Peyer's patch (tissue), 4 donors: ENCODE measurements at places on chromosomes 13 and 19.

DNA sequence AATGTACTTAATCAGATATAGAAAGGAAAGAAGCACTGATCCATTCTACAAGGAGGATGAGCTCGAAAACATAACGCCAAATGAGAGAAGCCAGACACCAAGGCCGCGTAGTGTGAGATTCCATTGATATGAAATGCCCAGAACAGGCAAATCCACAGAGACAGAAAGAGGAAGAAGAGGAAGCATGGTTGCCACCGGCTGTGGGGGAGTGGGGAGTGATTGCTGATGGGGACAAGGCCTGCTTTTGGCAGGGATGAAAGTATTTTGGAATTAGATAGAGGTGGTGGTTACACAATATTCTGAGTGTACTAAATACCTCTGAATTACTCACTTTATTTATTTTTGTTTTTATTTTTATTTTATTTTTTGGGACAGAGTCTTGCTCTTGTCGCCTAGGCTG lies 50.2 kb upstream of the KLF2 start:
- DNase-seq = no peak

DNA sequence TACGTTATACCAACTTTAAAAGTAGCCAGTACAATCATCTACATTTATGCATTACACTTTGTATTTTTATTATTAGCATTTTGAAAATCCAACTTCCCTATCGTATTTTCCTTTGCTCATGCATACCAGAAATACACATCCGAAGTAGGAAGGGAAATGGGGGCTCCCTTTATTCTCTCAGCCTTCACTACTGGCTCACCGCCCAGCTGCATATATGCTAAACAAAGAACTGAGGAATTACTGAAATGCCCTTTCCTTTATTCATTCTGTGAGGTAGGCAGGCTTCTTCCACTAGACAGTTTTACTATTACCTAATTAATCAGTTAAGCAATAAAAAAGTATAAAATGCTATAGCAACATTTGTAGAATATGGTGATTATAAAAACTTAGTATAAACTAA lies 291.6 kb downstream of the KLF12 start:
- DNase-seq = no peak

- DNase-seq = no peak
Observed at GRCh38 chr13:45231722-45232121, 30.9 kb upstream of the KCTD4 start.

- DNase-seq = no peak
Observed at GRCh38 chr19:35755131-35755549, 1.7 kb downstream of the HSPB6 start.

- no peak for DNase-seq
Observed at GRCh38 chr19:4429771-4430171, 27.3 kb downstream of the CHAF1A start.

GRCh38 chr13:83815598-83815997 lies 66.7 kb downstream of the SLITRK1 start:
- no peak for DNase-seq

DNA sequence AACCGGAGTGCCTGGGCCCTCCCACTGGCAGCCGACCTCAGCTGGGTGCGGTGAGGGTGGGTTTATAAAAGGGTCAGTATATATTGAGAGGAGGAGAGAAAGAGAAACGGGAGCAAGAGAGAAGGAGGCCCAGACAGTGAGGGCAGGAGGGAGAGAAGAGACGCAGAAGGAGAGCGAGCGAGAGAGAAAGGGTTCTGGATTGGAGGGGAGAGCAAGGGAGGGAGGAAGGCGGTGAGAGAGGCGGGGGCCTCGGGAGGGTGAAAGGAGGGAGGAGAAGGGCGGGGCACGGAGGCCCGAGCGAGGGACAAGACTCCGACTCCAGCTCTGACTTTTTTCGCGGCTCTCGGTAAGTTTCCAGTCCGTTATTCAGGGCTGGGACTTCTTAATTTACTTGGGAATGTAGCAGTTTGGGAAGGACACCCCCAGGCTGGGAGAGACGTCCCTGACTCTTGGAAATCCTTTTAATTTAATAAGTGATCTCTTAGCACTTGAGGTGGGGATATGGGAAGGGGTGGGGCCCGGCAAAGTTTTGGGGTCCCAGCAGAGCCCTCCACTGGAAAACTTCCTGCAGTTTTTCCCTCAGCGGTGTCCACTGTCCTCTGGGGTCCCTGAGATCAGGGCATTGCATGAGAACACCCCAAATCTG lies at the start of gene EMP3:
Gene EMP3, plus strand, starts transcription at position 288 of the 646 bp plus-strand sequence. CDS start 1,293 bp downstream, outside the sequence.
- peak; percentile 83 for DNase-seq

- DNase-seq = no peak
Observed at GRCh38 chr13:72986197-72986596, 72.6 kb upstream of the KLF5 start.

DNA sequence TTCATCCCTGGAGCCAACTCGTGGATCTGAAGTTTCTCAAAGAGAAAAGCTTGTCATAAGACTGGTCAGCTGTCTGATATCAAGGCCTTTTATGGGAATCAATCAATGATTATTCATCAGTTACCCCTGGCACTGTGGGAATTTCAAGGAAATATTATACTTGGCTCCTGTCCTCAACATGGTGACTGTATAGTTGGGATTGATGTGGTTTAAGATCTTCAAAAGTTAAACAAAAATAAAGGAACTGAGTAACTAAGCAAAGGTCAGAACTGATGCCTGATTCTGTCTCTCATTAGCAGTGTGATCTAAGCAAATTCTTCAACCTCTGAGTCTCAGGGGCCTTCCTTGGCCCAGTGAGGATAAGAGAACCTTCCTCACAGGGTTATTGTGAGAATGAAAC lies 22.2 kb upstream of the SERPINE3 start:
- no peak for DNase-seq

GRCh38 chr19:49155005-49155819 lies at the start of gene HRC:
Gene HRC (minus strand): TSS chr19:49155396. CDS start chr19:49155237, 159 bp downstream.
- no peak for DNase-seq

DNA sequence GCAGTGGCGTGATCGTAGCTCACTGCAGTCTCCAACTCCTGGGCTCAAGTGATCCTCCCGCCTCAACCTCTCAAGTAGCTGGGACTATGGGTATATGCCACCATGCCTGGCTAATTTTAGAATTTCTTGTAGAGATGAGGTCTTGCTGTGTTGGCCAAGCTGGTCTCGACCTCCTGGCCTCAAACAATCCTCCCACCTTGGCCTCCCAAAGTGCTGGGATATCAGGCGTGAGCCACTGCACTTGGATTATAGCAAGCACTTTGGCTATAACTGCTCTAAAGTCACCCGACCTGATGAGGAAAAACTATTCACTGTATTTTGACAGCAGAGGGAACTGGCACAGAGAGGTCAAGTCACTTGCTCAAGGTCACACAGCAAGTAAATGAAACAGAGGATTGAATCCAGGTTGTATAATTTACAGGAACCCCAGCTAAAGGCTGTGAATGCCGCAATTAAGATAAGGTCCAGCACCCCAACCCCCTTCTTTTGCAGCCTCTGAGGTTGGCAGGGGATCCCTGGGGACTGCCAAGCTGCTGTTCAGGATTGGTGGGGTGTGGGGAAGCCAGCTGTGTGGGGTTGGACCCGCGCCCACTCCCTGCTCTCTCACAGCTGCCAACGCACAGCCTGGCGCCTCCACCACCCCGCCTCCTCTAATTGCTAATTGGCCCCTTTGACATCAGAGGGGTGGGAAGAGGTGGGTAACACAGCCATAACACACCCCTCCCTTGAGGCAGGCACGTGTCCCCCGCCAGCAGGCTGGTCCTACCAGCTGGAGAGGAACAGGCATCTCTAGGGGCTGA lies 6.0 kb downstream of the TMIGD2 start:
- DNase-seq = no peak

- no peak for DNase-seq
Observed at GRCh38 chr13:36925603-36926002, 5.6 kb upstream of the SMAD9 start.

GRCh38 chr19:34972163-34972705 lies 8.2 kb upstream of the ZNF792 start:
- DNase-seq = no peak

- no peak for DNase-seq
Observed at GRCh38 chr19:48186541-48186991, 16.1 kb downstream of the ZSWIM9 start.

DNA sequence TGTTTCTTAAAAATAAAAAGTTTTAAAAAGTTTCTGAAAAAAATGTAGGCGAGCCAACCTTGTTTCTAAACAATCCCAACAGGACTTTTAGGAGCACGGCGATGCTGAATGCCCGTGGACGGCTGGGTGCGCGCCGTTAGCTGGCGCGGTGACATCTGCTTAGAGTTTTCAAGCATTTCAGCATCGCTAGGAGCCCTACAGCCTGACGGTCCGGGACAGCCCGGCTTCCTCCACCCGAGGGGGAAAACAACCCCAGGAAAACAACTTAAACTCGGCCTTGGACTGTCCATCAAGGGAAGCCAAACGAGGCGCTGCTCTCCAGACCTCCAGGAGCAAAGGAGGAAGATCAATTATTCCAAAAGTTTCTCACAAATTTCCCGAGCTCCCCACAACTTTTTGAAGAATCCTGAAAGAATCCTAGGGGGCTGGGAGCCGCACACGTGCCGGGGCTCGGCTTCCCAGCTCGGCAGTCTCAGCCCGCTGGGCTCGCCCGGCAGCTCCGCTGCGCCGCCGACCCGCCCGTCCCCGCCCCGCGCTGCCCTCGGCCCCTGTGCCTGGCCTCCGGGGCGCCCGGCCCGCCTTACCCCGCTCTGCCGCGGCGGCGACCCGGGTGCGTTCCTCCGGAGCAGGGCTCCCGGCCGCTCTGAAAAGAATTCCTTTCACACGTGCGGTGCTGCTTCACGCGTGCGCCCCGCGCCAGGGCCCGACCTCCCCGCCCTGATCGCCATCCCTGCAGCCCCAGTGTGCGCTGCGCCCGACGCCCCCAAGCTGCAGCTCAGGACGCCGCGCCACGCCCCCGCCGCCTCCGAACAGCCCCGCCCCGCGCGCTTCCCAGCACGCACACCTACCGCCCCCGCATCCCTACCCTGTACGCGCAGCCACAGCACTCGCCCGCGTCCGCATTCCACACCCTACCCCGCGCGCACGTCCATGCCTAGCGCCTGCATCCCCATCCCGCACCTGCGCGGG lies at the start of gene GJA3:
Gene GJA3, minus strand, starts transcription at position 747 of the 969 bp plus-strand sequence. CDS start 17,764 bp downstream, outside the sequence.
- DNase-seq = peak; percentile 63

DNA sequence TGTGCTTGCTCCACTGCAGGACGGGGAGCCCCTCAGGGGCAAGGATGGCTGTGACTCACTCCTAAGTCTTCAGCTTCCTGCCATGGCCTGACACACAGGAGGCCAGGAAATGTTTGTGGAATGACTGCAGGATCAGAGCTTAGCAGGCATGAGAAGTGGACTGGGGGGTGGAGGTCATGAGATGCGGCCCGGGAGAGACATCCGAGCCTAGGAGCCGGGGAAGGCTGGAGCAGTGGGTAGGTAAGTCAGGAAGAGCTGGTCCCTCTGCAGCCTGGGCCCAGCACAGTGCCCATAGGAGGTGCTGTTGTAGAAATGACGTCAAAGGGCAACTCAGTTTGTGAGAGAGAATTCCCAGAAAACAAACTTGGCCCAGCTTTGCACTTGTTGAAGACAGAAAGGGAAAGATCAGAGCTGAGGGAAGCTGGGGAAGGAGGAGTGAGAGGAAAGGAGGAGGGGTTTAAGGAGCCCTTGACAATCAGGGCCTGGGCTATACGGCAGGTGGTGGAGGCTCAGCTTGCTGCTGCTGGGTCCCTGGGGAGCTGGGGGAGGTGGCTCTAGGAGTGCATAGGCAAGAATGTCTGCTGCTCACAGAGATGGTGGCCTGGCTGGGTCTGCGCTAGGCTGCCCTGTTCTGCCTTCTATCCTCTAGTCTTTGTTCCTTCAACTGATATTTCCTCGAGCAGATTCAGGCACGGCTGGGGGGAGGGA lies 18.5 kb downstream of the POU2F2 start:
- no peak for DNase-seq

DNA sequence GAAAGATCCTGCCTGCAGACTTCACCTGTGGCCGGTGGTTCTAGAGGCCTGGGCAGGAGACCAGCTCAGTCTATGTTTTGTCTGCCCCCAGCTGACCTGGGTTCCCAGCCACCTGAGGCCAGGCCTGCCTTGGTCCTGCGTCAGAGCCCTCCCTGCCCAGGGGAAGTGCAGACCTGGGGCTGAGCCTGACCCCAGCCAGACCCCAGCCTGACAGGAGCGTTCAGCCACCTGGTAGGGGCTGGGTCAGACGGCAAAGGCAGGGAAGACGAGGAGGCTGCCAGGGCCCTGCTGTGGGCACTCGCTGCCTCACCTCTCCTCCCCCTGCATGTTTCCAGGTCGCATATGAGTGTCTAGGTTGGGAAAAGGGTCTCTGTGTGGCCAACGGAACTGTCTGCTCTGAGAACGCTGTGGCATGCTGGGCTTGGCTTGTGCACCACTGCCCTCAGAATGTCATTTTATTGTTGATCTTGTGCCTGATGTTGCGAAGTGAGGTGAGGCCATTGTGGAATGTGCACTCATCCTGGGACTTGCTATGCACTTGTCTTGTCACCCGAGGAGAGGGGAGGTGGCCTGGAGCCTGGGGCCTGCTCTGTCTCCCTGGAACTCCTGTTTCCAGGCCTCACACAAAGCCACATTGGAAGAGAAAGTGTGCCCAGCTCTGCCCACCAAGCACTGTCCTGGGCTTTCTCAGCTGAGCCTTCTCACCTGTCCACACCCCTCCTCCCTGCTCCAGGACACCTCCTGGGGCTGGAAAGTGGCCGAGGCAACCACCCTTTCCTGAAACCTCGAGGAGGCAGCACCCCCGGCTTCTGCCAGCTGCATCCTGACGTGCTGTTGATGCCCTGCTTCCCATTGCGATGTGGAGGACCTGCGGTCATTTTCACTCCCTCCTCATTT lies 15.2 kb upstream of the MCF2L start:
- DNase-seq = peak; percentile 35

- no peak for DNase-seq
Observed at GRCh38 chr13:82713687-82714405, 1168.4 kb downstream of the SLITRK1 start.

- DNase-seq = no peak
Observed at GRCh38 chr13:46178143-46178542, 3.8 kb downstream of the LCP1 start.

DNA sequence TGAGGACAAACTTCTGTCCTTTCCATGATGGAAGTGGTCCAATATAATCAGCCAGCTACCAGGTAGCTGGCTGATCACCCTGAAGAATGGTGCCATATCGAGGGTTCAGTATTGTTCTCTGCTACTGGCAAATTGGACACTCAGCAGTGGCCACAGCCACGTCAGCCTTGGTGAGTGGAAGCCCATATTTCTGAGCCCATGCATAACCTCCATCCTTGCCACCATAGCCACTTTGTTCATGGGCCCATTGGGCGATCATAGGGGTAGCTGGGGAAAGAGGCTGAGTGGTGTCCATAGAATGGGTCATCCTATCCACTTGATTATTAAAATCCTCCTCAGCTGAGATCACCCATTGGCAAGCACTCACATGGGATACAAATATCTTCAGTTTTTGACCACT lies 565.8 kb downstream of the IRS2 start:
- DNase-seq = no peak
